ENCODE measurements at places on chromosomes 13 and 19.

GRCh38 chr13:72004246-72004645 lies 137.2 kb upstream of the DACH1 start:
- no peak for DNase-seq

DNA sequence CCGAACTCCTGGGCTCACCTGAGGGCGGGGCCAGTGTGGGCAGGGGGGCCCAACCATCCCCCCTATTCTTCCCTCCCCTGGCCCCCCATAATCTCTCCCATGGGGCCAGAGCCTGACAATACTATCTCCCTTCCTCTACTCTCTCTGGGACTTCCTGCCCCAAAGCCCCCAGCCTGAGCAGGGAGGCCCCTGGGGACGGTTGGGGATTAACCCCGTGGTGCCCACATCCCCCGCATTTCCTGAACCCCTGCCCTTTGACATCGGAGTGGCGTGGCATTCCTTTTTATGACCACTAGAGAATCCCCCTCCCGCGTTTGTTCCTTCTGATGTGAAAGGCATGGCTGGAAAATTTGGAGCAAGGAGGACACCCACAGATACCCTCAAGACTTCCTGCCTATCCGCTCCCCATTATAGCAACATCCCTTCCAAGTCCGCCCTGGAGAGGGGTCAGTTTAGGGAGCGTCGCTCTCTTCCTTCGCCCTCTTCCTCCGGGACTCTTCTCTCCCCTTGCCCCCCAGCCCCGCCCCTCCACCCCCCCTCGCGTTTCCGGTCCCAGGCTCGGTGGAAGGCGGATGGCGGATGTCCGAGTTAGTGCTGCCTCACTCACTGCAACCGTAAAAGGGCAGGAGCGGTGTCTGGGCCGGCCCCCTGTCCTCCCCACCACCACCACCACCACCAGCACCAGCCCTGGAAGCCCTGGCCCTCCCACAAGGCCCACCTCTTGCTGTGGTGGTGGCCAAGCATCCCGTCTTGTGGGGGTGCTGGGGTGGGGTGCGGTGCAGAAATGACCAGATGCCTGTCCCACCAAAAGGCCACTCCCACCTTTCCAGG lies 1.8 kb downstream of the VASP start:
- DNase-seq, result peak; percentile 89

- no peak for DNase-seq
These were observed 651 bp upstream of the POLR1D start for GRCh38 chr13:27621116-27621365.

DNA sequence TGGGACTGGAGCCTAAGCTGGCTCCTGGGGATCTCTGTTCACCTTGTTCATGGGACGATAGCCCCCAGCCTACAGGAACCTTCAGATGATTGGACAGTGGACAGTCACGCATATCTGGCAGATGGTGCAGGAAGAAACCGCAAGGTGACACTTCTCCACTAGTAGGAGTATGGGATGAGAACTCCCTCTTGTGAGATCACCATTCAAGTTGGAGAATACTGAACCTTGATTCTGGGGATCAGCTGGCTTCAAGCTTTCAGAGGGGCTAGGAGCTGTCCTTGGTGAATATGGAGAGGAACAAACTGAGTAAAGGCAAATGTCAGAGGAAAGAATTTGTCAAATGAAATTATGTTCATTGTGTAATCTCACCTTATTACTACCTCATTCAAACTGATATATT lies 204.5 kb downstream of the PDS5B start:
- DNase-seq, result no peak

- peak; percentile 54 for DNase-seq
These were observed 14.9 kb downstream of the LAIR2 start for GRCh38 chr19:54517483-54517882.

- DNase-seq, result no peak
These were observed 29.1 kb downstream of the BRD4 start for GRCh38 chr19:15303105-15303780.

DNA sequence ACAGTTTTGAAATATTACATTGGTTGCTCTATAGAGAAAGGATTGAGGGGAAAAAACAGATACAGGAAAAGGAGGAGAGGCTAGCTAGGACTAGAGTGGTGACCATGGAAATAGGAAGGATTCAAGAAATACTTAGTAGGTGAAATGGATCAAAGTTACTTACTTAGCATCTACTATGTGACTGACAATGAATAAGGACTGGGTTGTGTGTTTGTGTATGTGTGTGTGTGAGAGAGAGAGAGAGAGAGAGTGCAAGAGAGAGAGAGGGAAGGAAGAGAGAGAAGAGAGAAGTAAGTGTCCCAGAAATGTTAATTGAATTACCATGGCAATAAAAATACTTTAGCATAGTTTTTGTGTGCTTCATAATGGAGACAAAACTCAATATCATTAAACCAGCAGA lies 7.9 kb downstream of the GPC6 start:
- no peak for DNase-seq

DNA sequence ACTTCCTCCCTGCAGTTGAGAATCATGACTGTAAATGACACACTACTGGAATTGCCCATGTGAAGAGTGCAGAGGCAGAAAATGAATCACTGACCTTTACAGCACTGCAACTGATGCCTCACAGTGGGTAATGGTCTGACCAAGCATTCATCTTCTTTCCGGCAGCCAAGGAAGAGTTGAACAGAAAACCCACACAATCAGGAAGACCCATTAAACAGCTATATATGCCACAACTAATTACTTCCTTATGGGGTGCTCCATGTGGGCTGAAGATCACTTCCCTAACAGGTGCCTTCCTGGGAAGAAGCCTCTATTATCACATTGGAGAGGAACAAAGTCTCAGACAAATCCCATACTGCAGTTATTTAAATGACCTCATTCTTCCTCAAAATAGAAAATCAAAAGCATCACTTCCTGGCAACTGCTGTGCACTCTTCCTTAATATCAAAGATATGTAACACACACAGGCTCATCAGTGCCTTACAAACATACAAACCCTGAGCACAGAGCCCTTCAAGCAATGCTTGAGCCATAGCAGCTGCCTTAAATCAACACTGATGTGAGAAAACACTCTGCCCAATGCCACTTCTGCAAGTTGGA lies 45.8 kb downstream of the RUBCNL start:
- no peak for DNase-seq

DNA sequence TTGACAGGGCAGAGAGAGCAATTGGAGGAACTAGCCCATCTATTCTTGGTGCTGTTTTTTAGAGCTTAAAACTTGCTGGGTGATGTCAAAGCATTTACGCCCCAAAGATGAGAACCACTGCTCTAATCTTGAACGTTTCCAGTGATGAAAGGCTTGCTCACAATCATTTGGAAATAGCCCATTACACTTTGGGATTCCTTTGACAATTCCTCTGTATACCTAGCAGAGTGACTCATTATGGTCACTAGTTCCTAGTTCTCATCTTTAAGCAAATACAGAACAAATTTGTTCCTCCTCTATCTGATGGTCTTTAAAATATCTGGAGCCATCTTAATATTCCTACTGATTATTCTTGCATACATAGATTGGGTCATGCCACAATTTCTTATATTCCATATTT lies 112.3 kb downstream of the GPC6 start:
- no peak for DNase-seq

DNA sequence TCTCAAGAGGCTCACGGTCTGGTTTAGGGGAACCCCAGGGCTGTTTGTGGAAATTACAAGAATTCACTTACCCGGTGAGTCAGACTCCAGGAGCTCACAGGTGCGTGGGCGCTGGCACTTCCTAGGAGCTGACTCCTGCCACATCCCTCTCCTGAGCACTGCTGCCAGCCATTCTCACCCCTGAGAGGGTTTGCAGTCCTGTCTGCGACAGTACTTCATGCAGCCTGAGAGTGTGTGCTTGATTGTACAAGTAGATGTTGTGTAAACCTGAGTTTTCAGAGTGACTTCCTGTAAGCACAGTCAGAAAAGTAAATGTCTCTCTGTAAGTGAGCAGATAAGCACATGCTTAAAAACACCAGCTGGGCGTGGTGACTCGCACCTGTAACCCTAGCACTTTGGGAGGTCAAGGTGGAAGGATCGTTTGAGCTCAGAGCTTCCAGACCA lies 8.1 kb downstream of the MRPL4 start:
- no peak for DNase-seq

GRCh38 chr13:93517658-93518057 lies 291.1 kb downstream of the GPC6 start:
- DNase-seq, result no peak

GRCh38 chr13:30690282-30691188 lies 44.8 kb upstream of the ALOX5AP start:
- no peak for DNase-seq

GRCh38 chr19:29383696-29384095 lies 142.1 kb upstream of the VSTM2B start:
- DNase-seq, result no peak

All from HuH-7 (cell line).